ENCODE measurements at places on chromosomes 4 and X.

- no peak for DNase-seq
Measured at GRCh38 chr4:172243551-172243950, 430.3 kb downstream of the GALNTL6 start.

- DNase-seq = no peak
Measured at GRCh38 chr4:175970072-175970471, 95.6 kb upstream of the WDR17 start.

GRCh38 chrX:154140206-154140605 is 3.8 kb upstream of the OPN1LW start:
- DNase-seq = no peak

- no peak for DNase-seq
Measured at GRCh38 chrX:136192839-136193414, 45.6 kb downstream of the FHL1 start.

DNA sequence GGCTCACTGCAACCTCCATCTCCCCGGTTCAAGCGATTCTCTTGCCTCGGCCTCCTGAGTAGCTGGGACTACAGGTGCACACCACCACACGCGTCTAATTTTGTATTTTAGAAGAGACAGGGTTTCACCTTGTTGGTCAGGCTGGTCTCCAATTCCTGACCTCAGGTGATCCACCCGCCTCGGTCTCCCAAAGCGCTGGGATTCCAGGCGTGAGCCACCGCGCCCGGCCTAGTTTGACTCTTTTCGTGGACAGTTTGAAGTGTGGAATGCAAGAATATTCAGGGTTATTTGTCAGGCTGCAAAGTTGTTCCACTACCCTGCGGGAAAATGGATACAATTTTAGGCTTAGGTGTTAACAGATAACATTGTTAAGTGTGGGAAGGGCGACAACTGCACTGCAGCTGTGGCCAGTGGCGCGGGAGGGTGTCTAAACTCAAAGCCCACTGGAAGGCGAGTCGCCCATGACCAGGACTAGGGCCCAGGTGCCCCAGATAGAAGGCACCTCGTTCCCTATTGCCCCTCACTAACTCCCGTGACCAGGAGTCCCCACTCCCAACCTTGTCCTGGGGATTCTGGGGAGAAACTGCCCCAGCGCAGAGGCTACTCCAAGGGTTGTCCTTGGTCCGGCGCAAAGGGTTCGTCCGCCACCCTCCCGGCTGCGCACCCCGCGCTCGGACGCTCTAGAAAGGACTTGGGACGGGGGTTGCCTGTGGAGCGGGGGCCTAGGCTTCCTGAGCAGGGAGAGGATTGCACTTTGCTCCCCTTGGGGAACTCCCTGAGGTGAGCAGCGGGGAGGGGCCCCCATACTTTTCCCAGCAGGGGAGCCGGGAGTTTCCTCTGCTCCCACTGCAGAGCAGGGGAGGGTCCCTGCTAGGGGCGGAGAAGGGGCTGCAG is 1.1 kb upstream of the CD99 start:
- DNase-seq = no peak

GRCh38 chr4:180372691-180373090 is 1870.5 kb upstream of the TENM3 start:
- no peak for DNase-seq

DNA sequence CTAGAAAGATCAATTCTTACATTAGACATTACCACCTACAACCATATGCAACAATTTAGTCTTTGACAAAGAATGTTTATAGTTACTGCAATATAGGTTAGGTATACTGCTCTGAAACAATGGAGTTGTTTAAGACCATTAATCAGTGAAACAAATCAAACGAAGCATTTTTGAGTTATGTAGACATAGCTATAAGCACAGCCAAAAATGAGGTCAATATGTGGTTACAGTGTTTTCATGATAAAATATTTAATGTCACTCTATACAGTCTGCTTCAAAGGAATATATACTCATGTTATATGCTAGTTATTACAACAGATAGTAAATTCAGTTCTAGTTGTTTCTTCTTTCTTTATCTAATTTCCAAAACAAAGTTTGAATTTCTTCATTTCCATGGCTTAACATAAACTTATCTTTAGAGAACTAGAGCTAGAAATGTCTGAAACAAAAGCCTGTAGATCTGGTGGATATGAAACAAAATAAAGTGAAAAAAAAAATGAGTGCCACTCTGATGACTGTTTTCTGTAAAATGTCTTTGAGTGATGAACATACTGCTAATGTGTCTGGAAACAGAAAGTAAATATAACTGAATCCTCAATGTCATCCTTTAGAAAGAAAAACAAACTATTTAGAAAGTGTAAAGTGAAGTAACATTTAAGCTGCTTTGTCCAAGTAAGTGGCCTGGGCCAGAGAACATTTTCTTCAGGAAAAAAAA is 809.0 kb downstream of the FAT4 start:
- no peak for DNase-seq

- DNase-seq = no peak
Measured at GRCh38 chrX:70398899-70399298, 24.2 kb upstream of the GDPD2 start.

GRCh38 chr4:100428051-100428450 is 89.8 kb downstream of the EMCN start:
- no peak for DNase-seq

DNA sequence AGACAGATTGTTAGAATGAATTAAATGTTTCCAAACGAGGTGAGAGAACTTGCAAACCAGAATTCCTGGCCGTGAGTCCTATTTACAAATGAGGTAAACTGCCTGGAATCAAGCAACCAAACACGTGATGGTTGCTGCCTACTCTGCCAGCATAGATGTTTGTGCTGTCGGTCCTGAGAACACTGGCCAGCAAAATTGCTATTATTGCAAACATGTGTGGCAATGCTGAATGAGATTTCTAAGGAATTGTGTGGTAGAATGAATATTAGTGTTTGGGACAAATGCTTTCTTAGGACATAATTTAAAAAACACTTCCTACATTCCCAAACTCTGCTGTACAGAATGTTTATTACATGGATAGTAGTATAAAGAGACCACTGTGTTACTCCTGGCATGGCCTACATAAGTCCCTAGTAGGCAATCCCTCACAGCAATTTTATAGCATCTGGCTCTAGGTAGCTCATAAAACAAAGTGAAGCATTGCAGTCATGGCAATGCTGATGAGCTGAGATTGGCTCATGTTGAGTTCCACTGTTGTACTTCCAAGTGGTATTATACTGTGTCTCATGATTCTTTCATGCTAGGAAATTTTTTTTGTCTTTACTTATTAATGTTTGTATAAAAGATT is 605.2 kb upstream of the EPHA5 start:
- no peak for DNase-seq

- no peak for DNase-seq
Measured at GRCh38 chr4:87559090-87559837, 30.1 kb upstream of the SPARCL1 start.

- no peak for DNase-seq
Measured at GRCh38 chr4:14831416-14831815, 170.9 kb upstream of the CPEB2 start.

DNA sequence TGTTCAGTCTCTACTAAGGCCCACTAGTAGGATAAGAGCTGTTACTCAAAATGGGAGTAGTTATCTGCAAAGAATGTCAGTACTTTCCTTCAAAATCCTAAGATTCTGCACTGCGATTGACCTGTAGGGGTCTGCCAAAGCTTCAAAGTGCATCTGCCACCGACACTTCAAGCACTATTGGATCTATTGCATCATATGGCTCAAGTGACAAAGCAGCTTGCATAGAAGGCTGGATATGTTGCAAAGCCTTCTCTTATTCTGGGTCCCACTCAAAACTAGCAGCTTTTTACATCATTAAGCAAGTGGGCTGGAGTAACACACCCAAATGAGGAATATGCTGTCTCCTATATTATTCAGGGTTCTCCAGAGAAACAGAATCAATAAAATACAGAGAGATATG is 115.4 kb upstream of the EMCN start:
- no peak for DNase-seq

- no peak for DNase-seq
Measured at GRCh38 chrX:24178441-24178840, 28.9 kb downstream of the ZFX start.

DNA sequence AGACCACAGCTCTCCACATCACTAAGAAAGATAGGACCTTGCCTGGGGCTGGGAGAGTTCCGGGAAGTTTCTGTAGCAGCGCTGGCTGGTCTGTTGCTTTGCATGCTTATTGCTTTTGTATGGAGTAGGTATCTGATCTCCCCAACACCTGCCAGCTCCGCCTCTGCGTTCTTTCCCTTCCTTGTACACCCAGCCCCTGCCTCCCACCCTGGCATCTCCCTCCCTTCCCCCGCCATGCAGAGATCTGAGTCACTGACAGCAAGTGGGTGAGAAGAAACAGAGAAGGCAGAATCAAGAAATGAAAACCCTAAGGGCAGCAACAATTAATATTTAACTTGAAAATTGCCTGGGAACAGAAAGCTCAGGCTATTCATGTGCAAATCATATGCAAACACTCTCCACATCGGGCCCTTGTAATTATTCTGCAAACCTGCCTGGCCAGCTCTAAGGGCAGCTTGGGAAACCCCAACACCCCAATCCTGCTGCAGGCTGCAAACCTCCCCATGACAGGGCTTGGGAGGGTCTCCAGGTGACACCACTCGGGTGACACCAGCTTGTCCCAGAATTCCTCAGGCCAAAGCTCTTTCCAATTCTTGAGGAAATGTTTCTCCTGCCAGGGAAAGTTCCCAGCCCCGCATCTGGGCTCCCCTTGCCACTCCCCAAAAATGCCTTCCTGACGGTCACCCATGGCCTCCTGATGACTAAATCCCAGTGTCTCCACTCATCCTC is 257.2 kb downstream of the FBXW7 start:
- no peak for DNase-seq

- DNase-seq = no peak
Measured at GRCh38 chr4:76969941-76970529, 20.5 kb downstream of the SEPTIN11 start.

DNA sequence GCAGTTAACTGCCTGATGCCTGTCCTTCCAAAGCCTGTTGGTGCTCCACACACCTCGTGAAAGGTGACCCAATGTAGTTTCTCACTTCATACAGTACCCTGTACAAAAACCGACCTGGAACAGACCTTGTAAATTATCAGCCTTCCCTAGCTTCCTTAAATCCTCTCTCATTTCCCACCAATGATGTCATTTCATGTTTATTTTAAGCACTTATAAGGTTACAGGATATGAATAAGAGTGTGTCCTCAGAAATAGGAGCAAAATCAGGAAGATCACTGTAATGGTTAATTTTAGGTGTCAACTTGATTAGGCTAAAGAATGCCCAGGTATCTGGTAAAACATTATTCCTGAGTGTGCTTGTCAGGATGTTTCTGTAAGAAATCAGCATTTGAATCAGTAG is 44.7 kb downstream of the TMEM150C start:
- DNase-seq = no peak

- no peak for DNase-seq
Measured at GRCh38 chr4:52968241-52968640, 106.1 kb downstream of the RASL11B start.

- DNase-seq = peak; percentile 68
Measured at GRCh38 chr4:33577791-33578190, 2666.5 kb downstream of the ARAP2 start.

DNA sequence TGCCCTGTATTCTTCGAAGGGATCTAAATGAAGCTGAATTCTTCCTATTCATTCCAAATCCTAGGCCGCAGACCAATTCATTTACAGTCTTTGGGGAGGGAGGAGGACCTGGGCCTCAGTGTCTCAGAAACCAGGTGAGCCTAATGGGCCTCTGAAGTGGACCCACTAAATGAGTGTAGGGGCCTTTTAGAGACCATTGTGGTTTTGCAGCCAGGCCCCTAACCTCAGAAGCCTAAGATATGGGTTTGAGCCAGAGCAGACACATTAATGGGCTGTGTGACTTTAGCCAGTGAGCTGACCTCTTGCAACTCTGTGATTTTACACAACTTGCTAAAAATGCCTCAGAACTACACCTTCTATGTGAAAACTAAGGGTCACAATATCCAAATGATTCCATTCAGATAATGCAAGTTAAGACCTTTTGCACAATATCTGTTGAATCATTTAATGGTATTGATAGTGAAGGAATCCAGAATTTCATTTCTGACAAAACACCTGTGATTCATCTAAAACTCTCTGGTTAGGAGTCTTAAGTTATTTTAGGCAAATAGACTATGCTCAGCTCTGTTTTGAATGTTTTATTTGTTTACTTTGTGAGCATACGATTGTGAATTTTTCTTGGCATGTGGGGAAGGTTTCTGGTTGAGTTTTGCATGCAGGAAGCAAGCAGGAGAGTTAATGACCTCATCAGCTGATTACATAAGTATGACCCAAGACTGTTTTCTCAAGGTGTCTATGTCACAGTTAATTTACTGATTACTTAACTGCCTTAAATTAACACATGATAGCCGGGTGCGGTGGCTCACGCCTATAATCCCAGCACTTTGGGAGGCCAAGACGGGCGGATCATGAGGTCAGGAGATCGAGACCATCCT is 75.0 kb downstream of the EVC start:
- DNase-seq = no peak

- DNase-seq = no peak
Measured at GRCh38 chr4:75048208-75048879, 115.4 kb downstream of the PARM1 start.

GRCh38 chr4:150211799-150212445 is 133.7 kb downstream of the DCLK2 start:
- no peak for DNase-seq

DNA sequence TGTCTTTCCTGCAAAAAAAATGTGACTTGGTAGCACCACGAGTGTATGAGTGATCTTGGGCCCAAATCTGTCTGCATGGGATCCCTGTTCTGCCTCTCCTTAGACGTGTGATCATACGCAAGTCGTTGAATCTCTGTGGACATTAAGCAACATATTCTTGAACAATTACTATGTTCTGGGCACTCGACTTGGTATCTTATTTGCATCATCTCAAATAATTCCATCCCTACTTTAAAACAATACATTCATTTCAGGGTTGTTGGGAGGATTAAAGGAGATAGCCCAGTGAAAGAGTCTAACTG is 145.4 kb upstream of the CPEB2 start:
- DNase-seq = no peak

- DNase-seq = no peak
Measured at GRCh38 chr4:145001635-145002034, 96.4 kb downstream of the ANAPC10 start.

- no peak for DNase-seq
Measured at GRCh38 chr4:54234497-54235205, 5.6 kb downstream of the PDGFRA start.

DNA sequence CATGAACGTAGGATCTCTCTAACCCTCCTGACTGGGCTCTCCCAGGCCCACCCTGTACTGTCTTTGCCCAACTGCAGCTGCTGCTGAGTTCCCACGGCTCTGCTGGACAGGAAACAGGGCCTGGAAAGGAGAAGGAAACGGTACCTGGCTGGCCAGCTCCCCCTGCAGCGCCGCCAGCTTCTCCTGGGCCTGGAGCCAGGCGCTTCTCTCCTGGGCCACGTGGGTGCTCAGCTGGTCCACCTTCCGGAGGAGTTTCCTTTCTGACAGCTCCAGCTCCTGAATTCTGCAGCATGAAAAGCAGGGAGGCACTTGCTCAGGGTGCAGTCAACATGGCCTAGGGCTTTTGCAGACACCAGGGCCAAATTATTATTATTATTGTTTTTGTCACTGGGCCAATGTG is 6.5 kb downstream of the C4orf50 start:
- peak; percentile 47 for DNase-seq

Measured in mucosa of gallbladder (tissue), 1 donor.